CD4-positive, alpha-beta T cell treated with Interleukin-15 for 4 hours (primary cell): ENCODE measurements at places on chromosomes 2 and 18.
A peak's percentile ranks its signal among the peaks of the same experiment; 100 is the strongest.

DNA sequence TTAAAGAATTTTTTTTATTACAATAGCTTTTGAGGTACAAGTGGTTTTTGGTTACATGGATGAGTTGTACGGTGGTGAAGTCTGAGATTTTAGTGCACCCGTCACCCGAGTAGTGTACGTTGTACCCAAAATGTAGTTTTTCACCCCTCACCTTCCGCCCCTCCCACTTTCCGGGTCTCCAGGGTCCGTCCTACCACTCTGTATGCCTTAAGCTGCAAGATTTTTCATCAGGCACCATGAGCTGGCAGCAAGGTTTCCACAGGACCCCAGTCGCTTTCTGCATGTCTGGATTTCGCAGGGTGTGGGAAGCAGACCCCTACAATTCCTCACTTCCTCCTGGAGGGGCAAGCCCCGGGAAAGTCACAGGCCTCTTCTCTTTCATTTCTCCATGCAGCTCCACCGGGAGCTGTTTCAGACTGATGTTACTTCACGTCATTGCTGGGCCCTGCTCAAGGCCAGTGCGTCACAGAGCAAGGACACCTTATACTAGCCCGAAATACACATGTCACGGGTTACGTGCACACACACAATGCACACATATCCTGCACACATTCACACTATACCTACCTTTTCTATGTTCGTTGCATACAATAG is 179.1 kb downstream of the ZFP36L2 start:
- no peak for DNase-seq

DNA sequence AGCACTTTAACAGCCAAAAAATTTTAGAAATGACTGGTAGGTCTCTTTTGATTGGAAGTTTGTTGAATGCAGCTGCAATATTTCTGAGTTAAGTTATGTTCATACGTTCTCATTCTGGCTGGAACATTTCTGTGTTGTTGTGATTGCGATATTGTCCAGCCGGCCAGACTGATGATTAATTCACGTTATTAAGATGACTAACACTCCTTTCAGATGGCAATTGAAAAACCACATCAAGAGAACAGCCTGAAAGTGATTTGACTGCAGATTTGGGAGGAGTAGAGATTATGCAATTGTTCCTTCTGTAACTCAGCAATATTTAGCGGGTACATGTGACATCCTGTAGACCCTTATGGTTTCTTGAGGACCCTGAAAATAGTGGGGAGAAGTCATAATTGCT is 133.7 kb downstream of the FBXO15 start:
- DNase-seq, result no peak

GRCh38 chr2:199484927-199485326 is 27.2 kb upstream of the SATB2 start:
- DNase-seq, result no peak

GRCh38 chr18:41457765-41458326 is 497.2 kb upstream of the PIK3C3 start:
- DNase-seq, result no peak

GRCh38 chr18:8163286-8163959 is 445.8 kb upstream of the RAB12 start:
- DNase-seq, result no peak

DNA sequence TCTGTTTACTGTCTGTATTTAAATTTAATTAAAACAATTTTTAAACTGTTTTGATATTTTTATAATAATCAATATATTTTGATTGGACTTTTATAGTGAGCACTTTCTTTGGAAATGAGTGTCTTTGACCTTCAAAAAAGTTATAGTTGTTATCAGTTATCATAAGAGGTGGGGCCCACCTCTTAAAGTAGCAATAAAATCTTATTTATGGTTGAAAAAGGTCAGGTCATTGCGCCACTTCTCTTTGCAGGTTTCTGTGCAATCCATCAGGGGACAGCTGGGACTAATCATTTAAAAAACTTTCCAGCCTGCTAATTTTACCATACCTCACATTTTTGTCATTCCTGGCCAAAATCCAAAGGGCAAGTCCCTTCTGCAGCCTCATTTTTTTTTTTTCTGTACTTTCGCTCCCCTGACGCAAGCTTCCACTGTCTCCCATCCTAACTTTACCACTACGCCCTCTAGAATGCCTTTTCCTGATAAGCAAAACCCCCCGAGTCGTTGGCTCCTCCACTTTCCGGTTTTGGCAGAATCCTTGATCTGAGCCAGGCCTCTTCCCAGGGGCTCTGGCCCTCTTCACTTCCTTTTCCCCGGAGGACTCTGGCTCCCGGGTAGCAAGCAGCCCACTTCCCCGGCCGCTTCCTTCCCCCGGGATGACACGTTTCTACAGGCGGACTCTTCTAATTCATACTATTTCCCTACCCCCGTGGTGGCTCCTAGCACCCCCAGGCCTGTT is 1.1 kb upstream of the SEH1L start:
- DNase-seq, result no peak

- DNase-seq, result no peak
These were observed 79.9 kb downstream of the EPAS1 start for GRCh38 chr2:46377101-46377581.

- DNase-seq, result no peak
These were observed 341.6 kb upstream of the NT5C1B start for GRCh38 chr2:18930971-18931370.

DNA sequence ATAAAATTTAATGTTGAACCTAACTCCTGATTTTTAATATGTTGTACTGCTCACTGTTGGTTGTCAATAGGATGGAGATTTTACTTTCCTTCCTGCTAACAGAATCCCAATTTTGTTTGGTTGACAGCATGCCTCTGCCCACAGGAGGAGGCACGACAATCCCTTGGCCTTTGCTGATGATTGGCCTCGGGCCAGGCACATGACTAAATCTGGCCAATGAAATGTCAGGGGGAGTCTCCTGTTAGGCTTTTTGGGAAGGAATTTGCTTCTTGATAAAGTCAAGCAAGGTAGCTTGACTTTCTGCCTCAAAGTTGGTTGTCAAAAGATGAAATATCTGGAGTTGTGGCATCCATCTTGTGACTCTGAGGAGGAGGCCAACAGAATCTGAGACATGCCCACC is 6.8 kb upstream of the TGFA start:
- DNase-seq, result no peak

DNA sequence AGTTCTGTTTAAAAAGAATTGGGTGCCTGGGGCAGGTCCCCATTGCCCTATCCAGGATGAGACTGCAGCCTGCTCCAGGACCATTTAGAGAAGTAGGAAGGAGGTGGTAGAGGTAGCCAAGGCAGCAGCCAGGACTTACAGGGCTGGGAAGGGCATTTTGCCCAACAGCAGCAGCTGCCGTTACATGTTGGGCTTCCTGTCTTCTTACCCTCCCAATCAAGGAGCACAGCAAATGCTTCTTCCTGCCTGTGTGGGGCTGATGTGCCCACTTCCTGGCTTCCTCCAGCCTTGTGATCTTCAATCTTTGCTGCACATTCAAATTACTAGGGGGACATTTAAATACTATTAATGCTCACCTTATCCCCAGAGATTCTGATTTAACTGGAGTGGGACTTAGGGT is 112.0 kb downstream of the QPCT start:
- DNase-seq, result peak; percentile 40

GRCh38 chr2:6977113-6977741 is 60.0 kb downstream of the RNF144A start:
- no peak for DNase-seq

DNA sequence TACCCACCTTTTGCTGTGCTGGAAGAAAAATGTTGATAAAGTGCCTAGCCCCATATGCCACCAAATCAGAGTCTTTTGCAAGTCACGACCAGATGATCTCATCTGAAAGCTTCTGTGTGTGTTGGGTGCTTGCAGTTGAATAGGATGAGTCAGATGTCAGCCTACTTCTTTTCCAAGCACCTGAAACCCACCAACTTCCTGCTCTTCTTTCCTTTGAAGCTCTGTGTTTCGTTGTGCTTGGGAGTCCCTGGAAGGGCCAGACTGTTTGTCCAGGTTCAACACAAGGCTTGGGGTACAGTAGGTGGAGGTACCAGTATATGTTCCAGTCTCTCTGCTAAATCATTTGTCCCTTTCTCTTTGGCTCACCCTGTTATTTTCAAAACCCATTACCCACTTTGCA is 36.8 kb upstream of the LCLAT1 start:
- DNase-seq, result peak; percentile 22

GRCh38 chr2:104562537-104562936 is 291.4 kb upstream of the POU3F3 start:
- DNase-seq, result no peak

- DNase-seq, result no peak
These were observed 5.2 kb downstream of the UGT1A7 start for GRCh38 chr2:233686928-233687327.

GRCh38 chr2:43831543-43832294 is 6.9 kb downstream of the ABCG5 start:
- no peak for DNase-seq

DNA sequence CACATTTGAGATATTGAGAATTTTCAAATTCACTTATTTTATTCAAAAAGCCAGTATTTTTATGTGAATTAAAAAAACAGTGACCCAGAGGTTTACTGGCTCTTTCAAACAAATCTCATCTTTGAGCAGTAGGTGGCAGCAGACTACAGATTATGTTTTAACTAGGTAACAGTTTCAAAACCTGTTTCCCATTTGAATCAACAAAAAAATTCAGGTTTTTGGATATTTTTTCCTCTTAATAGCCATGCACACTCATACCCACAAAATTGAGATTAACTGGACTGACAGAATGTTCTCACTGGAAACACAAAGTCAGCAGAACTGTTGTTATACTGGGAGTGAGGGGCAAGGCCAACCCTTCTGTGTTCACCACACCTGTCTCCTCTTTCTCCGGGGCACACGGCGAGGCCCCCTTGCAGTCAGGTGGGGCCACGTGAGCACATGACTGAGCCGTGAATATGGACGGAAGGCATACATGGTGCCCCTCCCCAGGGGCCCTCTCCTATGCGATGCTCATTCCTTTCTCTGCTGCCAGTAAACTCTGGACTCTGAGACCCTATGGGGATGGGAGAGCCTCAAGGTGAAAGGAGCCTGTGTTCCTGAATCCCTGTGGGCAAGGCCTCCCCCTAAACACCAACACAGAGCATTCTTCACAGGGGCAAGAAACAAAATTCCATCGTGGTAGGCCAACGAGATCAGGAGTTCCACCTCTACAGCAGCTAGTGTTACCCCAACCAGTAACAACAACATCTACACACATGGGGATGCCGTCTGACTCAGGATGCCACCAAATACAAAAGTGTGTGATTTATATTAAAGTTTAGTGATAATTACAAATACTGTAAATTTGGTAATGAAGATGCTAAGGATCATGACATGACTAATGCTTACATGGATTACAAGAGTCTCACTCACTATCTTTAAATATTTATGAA is 80.4 kb downstream of the LPIN2 start:
- DNase-seq, result peak; percentile 80

DNA sequence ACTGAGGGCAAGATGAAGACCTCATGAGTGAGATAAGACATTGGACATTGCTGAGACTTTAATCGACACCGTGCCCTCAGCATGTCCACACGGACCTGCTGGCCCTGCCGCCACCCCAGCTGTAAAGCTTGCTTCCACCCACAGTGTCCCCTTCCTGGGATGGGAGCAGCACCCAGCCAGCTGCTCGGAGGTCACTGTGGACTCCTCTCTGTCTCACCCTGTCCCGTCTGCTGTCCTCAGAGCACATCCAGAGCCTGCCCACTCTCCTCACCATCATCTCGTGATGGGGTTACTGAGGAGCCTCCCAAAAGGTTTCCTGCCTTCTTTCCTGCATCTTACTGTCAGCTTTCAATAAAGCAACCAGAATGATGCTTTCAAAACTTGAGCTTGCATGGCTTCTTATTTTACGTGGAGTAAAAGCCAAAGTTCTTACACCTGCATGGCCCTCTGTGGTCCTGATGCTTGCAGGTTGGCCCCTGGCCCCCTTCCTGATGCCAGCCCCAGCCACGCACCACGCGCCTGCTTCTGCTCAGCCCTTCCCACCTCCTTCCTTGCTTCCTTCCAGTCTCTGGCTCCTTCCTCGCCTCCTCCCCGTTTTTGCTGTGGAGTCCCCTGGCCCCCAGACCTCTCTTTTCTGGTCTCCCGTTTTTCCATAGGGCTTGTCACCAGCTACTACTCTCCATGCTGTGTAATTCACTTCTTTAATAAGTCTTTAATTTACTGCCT is 67.0 kb downstream of the DGKD start:
- DNase-seq, result no peak

- no peak for DNase-seq
These were observed 131.4 kb downstream of the TRABD2A start for GRCh38 chr2:84749442-84749841.

- no peak for DNase-seq
These were observed 26.9 kb downstream of the EFEMP1 start for GRCh38 chr2:55896633-55897032.

DNA sequence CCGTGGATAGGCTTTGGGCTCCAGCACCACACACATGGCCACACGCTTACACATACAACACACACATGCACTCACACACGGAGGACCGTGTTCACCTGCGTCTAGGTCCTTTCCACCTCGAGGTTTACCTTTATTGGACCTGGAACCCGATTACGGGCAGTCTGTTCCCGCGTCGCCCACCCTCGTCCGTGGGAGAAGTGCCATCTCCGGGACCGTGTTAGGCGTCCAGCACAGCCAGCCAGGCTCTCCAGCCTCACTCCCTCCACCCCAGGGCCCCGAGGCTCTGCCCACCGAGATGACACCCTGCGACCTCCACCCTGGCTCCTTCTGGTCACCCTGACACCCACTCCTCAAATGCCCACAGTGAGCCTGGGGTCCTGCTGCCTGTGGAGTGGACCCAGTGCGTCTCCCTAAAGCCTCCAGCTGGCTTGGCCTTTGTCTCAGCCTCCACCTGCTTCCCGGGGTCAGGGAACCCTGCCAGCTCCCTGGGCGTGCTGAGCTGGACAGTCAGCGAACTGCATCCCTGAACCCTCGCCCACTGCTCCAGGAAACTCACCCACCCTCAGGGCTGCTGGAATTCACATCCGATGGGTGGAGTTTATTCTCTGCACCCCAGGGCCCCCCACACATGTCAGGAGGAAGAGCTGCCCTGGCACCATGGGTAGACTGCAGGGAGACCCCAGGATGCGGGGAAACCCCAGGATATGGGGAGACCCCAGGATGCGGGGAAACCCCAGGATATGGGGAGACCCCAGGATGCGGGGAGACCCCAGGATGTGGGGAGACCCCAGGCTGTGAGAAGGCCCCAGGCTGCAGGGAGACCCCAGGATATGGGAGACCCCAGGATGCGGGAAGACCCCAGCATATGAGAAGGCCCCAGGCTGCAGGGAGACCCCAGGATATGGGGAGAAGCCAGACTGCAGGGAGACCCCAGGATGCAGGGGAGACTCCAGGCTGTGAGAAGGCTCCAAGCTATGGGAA is 33.0 kb downstream of the ADI1 start:
- DNase-seq, result no peak
